Caki2 (cell line): ENCODE measurements at places on chromosomes 16 and 17.

DNA sequence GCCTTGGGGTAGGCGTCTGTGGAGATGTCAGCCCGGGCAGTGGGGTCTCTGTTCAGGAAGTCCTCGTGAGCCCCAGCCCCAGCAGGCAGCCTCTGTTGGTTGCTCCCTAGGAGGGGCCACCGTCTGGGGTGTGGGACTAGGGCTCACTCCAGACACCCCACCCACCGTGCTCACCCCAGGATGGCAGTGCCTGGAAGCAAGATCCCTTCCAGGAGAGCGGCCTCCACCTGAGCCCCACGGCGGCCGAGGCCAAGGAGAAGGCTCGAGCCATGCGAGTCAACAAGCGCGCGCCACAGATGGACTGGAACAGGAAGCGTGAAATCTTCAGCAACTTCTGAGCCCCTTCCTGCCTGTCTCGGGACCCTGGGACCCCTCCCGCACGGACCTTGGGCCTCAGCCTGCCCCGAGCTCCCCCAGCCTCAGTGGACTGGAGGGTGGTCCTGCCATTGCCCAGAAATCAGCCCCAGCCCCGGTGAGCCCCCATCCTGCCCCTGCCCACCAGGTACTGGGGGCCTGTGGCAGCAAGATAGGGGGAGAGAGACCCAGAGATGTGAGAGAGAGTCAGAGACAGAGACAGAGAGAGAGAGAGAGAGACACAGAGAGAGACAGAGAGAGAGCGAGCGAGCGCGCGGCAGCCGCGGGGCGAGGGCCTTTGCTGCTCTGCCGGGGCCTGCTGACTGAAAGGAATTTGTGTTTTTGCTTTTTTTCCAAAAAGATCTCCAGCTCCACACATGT, 9.8 kb downstream of the NTHL1 start:
- DNase-seq = no peak

- no peak for DNase-seq
Measured at GRCh38 chr17:31461227-31461810, 69.8 kb downstream of the RAB11FIP4 start.

DNA sequence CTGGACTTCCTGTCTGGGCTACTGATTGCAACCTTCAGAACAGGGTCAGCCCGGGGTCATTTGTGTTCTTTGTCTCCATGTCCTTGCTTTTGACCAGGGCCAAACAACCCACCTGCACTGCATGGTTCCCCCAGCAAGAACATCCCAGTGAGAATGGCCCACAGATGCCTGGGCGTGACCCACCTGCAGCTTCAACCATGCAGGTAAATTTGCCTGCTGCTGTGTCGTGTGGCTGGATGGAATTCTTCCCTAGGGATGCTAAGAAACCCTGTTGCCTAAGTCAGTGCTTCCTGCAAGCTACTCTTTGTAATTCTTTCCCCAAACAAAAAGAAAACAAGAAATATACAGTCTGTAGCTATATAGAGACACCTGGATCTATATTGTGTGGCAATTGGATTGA, 12.5 kb downstream of the CDH13 start:
- DNase-seq = no peak

- DNase-seq = no peak
Measured at GRCh38 chr16:4384509-4384942, 12.9 kb downstream of the VASN start.

DNA sequence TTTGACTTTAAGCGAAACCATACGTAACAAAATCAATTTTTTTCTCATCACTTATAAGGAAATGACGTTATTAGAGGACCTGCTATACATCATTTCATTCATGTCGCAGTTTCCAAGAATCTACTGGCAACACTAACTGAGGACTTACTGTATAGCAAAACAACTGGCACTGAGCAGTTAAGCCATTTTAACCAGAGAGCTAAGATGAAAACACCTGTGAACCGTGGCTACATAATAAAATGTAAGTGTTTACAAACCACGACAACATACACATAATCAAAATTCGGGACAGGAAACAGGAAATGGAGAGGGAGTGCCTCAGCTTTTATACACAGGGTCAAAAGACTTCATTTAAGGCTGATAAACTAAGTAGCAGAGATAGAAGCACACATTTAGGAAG, 29.5 kb downstream of the METTL16 start:
- no peak for DNase-seq

DNA sequence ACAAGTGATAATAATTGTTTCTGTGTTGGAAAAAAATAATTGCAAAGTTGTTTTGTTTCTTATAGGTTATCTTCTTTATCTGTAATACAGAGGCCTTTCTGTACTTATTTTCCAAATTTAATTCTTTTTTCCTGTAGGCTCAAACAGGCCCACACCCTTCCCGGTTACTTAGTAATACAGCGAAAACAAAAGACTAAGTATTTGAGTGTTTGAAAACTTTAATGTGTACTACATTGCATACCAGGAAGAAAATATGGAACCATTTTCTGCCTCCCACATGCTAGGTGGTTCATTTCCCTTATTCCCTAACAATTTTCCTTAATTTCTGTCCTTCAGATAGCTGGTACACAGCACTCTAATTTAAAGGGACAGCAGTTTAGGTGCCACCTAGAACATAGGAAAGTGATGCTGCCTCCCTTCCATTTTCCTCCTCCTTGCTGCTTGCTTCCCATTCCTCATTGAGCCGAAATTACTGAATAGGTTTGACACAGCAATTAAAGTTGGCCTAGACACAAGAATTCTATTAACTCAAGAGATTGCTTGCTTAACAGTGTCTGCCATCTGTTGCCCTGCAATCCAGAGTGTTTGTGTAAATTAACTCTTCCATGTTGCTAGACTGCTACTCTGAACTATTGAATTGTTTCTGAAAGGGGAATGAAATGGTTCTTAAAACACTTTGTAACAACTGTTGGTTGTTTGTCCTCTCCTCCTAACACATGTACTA, 24.2 kb downstream of the CYB5B start:
- no peak for DNase-seq

DNA sequence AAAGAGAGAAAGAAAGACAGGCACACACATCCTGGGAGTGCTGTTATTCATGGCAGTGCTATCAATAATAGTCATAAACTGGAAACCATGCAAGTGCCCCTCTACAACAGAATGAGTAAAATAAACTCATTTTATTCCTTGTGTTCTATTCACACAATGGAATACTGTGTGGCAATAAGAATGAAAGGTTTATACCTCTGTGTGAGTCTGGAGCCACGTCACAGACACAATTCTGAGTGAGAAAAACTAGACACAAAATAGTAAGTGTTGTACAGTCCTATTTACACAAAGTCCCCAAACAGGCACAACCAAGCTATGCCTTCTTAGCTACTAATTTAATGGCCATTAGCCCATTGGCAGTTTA, 429.7 kb downstream of the SLC39A11 start:
- DNase-seq = no peak

GRCh38 chr16:84678541-84678940, 21.3 kb upstream of the USP10 start:
- DNase-seq = no peak

GRCh38 chr17:79400989-79401703, 209.7 kb downstream of the RBFOX3 start:
- peak; percentile 52 for DNase-seq
